SW480 (cell line): ENCODE measurements at places on chromosomes 2 and 18.
A peak's percentile ranks its signal among the peaks of the same experiment; 100 is the strongest.

- DNase-seq, result no peak
Observed at GRCh38 chr2:104678181-104678580, 175.7 kb upstream of the POU3F3 start.

- DNase-seq, result no peak
Observed at GRCh38 chr2:143607231-143608062, 478.2 kb downstream of the ARHGAP15 start.

DNA sequence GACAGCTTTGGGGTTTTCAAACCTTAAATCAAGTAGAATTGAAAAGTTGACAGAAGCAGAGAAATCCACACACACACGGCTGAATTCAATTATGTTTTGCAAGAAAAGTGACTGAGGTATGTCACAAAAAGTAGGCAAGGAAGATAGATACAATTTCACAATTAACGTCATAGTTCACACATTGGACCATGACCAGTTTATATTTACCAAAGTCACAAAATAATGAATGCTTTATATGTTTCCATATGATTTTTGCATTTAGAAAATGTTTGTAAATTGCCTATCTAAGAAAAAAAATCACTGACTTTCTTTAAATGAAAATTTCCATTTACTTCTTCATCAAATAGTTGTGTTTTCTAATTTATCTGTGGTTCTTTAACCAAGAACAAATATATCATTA lies 29.4 kb upstream of the ZNF516 start:
- DNase-seq, result no peak

- DNase-seq, result no peak
Observed at GRCh38 chr2:11520092-11520693, 13.7 kb upstream of the GREB1 start.

DNA sequence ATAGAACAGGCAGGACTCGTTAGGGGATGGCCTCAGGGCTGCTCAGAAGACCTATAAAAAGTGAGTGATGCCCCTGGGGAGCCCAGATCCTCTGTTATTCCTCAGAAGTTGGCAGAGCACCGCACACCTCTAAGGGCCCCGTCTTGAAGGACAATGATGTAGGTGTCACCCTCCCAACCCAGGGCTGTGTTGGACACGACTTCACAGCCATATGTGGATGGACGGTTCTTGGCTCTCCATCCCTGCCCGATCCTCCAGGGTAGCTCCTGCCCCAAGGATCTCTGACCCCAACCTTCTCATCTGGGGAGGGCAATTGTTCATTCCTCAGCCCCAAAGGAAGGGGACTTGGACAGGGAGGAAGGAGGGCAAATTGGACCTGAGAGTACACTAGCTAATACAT lies 246.1 kb downstream of the DYSF start:
- no peak for DNase-seq

DNA sequence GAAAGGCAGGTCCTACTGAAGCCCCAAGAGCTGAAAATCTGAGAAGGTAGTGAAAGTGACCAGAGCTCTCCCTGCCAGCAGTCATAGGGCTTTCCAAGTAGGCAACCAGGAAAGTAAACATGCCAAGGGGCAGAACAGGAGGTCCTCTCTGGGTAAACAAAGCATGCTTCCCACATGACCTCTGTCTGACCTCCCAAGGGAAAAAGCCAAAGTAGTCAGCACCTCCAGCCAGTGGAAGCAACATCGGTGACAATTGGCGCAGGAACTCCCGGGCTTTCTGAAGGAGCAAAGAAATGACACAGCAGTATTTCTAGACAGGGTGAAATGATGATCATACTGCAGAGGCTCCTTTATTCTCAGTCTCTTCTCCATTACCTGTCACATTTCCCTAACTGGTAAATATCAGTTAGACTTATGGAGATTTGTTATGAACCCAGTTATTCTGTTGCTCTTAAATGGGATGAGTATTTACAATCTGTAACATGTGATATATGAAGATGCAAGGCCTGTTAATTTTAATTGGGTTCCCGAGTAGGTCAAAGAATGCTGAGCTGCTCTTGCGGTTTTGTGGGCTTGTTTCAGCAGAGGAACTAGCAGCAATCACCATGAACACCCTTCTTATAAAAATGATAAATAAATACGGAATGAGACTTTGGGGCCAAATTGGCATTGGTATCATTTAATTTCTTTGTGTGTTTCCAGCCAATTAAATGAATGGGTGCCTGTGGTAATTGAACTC lies 321.0 kb downstream of the RND3 start:
- no peak for DNase-seq

DNA sequence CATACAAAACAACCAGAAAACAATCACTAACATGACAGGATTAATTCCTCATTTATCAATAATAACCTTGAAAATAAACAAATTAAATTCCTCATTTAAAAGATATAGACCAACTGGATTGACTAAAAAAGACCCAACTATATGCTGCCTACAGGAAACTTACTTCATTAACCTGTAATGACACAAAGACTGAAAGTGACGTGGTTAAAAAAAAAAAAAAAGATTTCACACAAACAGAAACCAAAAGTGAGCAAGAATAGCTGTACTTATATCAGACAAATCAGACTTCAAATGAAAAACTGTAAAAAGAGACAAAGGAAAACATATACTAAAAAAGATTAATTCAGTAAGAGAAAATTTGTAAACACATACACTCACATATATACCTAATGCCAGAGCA lies 201.2 kb downstream of the CCDC178 start:
- no peak for DNase-seq

DNA sequence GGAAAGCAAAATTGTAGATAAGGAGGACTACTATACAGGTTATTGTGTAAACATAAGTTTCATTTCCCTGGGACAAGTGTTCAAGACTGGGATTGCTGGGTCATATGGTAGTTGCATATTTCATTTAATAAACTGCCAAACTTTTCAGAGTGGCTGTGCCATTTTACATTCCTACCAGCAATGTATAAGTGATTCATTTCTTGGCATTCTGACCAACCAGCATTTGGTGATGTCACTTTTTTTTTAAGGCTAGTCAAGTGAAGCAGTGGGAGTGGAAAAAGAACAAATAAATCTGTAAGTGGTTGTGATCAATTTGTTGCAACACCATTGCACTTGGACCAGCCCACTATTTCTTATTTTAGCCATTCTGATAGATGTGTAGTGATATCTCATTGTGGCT lies 5.2 kb upstream of the CHCHD5 start:
- DNase-seq, result peak; percentile 40

DNA sequence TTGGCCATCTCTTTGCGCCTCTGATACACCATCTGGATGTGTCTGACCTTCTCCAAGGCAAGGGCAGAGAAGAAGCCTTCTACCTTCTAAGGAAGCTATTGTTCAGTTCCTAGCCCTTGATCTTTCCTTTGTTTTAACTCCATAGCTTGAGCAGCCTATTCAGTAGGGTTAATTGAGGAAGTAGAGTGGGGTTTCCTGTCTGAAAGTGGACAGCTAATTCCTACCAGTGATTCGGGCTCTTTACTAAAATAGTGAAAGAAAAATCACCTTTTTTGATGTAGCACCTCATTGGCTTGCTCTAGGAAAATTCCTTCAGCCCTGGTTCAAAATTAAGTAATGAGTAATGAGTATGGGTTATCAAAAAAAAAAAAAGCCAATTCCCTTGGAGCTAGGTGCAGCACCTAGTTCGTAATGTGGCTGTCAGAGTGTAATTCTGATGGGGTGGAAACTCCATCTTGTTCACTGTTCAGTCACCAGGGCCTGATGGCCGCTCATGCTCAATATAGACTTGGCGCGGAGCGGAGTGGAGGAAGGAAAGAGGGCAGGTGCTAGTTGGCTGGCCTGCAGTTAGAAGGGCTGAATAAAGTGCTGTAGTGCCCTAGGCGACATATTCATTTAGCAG lies 2.9 kb upstream of the MGAT5 start:
- DNase-seq, result no peak

GRCh38 chr18:30093376-30093775 lies 949.2 kb downstream of the DSC3 start:
- no peak for DNase-seq

GRCh38 chr18:26741048-26741447 lies 124.5 kb downstream of the AQP4 start:
- no peak for DNase-seq

DNA sequence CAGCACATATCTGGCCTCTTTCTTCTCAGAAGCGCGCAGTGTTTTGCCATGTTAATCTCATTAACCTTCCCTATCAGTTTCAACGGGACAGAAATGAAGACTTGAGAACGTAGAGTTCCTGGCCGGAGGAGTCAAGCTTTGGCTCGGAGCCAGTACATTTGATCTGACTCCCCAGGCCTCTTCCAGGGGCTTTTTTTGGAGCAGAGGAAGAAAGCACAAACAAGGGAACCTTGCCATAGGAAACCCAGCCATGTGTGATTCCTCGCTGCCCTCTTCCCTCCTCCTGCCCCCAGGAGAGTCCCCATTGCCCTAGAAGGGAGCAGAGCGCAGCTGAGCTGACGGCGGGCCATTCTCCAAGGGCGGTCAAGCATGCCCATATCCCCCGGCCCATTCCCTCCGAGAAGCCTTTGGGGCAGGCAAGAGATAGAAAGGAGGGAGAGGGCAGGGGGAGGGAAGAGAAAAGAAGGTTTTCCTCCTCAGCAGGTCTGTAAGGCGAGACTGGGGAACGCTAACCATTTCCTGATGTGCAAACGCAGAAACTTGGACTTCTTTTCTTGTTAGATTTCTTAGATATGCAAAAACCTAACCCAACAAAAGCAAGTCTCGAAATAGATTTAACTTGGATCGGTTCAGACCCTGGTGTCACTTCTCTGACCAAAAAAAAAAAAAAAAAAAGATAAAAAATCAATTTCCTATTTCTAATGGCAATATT lies 63.7 kb upstream of the POU3F3 start:
- DNase-seq, result no peak

- no peak for DNase-seq
Observed at GRCh38 chr2:45345331-45346234, 265.5 kb downstream of the SRBD1 start.

GRCh38 chr2:40374543-40375240 lies 77.2 kb downstream of the SLC8A1 start:
- DNase-seq, result no peak

DNA sequence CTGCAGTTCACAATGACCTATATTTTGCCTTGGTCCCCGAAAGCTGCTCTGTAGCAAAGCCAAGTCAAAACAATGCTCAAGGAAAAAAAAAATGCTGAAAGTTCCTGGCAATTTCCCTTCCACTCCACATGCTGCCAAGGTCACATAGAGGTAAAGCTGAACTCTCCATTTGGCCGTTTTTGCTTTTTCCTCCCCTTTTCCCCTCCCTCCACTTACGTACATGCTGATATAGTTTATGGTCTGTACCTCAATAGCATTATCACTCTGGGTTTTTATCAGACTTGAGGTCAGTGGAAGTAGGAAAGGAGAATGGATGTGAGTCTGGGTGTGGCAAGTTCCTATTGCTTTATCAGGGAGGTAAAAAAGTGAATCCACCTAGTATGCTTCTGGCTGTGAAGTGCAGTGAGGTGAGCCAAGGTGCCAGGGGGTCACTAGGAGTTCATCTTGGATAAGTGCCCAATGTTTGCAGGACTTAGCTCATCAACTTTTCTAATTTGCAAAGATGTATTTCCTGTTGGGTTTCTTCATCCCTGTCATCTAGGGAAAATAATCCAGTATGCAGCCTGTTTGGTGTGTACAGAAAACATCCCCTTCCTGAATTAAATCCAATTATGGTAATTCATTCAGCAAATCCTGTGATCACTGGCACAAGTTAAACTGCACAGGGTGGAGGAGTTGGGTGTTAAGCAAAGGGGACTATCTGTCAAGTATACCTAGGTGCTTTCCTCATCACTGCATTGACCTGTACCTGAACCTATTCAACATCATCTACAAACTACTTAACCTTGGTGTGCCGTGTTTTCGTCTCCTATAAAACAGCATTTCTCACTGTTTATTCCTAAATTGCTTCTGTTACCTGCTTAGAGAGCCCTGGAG lies 124.3 kb upstream of the CYP26B1 start:
- DNase-seq, result no peak

DNA sequence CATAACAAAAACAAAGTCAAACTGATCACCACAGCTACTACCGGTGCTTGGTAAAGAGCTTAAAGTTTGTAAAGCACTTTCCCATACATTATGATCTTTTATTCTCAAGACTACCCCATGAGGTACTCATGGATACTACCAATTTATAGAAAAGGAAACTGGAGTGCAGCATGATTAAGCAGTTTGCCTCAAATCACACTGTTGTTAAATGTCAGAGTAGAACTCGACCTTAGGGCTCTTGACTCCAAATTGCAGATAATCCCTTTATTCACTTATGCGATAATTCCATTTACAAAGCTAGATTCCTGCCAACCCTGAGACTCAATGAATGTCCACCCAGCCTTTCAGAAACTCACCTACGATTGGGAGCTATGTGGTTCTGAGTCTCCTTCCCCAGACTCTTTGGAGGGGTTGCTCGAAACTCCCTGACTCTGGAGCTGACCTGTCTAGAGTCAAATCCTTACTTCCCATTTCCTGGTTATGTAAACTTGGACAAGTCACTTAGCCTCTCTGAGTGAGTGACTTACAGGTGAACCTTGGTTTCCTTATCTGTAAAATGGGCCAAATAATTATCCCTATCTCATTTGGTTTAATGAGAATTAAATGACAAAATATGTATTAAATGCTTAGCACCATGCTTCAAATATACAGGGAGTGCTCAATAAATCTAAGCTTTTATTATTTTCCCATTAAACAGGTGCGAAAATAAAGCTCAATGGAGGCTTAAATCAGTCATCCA lies 47.4 kb downstream of the PSD4 start:
- DNase-seq, result no peak

- DNase-seq, result no peak
Observed at GRCh38 chr2:29657674-29658073, 263.7 kb downstream of the ALK start.
